ENCODE measurements at places on chromosomes 6 and 20.

DNA sequence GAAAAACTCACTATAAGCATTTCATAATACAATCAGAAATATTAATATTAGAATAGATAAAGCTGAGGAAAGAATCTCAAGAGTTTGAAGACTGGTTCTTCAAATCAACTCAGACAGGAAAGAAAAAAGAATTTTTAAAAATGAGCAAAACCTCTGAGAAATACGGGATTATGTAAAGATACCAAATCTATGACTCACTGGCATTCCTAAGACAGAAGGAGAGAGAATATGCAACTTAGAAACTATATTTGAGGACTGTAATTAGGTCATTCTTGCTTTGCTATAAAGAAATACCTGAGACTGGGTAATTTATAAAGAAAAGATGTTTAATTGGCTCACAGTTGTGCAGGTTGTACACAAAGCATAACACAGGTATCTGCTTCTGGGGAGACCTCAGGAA, 665.1 kb downstream of the RNF144B start:
- no peak for DNase-seq

DNA sequence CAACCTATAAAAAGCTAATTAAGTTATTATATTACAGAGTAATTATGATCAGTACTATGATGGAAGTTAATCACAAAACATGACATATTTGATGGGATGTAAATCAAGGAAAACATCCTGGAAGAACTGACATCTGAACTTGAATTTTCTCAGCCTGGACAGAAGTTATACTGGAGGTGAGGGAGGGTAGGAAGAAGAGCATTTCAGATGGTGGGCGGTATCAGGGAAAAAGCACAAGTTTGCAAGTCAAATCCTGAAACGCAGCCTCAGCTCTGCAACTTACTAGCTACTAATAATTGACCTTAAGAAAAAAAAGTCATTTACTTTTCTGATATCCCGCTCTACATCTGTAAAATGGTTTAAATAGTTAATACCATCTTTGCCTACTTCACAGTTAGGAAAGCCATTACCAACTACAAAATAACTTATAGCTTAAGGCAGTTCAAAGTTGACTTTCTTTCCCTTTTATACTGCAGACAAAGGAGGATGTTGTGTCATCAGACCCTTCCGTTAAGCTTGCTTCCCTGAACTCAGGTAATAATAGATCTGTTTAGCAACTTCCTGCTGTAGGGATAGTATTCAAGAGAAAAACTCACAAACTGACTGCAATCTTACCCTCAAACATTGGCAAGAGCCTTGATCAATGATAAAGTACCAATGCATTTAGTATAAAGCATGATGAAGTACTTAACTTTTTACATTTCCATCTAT, 21.0 kb downstream of the NOL7 start:
- no peak for DNase-seq

DNA sequence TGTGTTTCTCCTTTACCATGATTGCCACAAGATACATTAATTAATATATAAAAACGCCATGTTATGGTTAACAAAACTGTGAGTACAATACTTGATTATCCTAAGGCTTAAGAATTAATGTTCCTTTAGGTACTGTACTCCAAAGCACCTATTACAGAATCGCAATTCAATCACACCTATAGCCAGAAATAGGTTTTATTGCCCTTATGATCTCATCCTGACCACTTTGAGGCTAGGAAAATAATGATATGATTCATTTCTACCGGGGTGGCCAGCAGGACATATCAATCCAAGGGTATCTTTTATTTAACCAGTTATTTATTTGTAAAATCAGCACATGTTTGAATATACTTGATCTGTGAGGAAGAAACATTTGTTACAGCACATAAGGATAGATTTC, 396.6 kb upstream of the GJE1 start:
- DNase-seq: no peak

DNA sequence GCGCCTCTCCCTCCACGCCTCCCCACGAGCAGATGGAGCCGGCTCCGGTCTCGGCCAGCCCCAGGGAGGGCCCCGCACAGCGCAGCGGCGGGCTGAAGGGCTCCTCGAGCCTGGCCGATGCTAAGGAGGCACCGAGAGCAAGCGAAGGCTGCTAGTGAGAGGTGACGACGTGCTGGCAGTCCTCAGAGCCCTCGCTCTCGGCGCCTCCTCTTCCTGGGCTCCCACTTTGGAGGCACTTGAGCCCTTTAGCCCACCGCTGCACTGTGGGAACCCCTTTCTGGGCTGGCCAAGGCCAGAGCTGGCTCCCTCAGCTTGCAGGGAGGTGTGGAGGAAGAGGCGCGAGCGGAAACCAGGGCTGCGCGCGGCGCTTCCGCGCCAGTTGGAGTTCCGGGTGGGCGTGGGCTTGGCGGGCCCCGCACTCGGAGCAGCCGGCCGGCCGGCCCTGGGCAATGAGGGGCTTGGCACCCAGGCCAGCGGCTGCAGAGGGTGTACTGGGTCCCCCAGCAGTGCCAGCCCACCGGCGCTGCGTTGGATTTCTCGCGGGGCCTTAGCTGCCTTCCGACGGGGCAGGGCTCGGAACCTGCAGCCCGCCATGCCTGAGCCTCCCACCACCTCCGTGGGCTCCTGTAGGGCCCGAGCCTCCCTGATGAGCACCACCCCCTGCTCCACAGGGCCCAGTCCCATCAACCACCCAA, 2.5 kb upstream of the TMEM14C start:
- peak; percentile 54 for DNase-seq

- peak; percentile 32 for DNase-seq
These were observed at the start of gene SCGN for GRCh38 chr6:25652007-25652515. Gene SCGN, plus strand, starts transcription at chr6:25652215. Its CDS starts 189 bp downstream, at chr6:25652404.

DNA sequence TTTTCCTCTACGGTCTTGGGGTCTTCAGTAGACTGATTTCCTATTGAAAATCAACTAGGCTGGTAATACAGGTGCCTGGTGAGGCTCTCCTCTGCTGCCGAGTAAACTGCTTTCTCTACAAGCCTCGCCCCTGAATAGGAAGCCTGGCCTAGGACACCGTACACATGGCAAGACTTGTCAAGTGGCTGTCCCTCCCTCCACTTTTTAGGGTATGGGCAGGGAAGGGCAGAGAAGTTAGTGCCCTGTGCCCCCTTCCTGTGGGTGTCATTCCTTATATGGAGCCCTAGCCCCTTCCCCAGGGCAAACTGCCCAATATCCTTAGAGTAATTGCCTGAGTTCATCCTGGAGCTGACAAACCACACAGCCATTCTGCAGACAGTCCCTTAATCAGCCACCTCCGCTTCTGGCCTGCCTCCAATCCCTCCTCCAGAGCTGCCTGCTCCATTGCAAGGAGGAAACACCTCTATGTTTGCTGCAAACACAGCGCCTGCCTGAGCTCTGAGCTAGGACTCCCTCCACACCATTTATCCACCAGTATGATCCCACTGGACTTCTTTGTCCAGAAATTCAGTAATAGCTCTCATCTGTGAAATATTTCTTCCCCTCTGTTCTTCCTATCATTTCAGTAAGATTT, 93.1 kb downstream of the CHD6 start:
- no peak for DNase-seq

DNA sequence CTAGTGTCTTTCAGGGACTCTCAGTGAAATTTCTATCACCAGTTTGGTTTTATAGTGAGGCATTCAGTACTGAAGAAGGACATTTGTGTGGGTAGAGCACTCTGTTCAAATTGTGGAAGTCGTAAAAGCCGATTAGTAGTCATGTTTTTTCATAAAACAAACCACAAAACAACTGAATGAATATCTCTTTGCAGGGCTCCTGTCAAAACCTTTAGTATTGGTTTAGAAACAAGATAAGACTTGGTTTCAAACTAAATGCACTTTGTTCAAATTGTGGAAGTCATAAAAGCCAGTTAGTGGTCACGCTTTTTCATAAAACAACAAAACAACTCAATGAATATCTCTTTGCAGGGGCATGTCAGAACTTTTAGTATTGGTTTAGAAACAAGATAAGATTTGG, 23.8 kb downstream of the ADGRF4 start:
- DNase-seq: no peak

- peak; percentile 27 for DNase-seq
These were observed 11.5 kb upstream of the MEP1A start for GRCh38 chr6:46781478-46782378.

GRCh38 chr6:156009656-156010055, 554.0 kb upstream of the NOX3 start:
- no peak for DNase-seq

GRCh38 chr20:50724851-50725723, 6.3 kb upstream of the PARD6B start:
- DNase-seq: peak; percentile 90

DNA sequence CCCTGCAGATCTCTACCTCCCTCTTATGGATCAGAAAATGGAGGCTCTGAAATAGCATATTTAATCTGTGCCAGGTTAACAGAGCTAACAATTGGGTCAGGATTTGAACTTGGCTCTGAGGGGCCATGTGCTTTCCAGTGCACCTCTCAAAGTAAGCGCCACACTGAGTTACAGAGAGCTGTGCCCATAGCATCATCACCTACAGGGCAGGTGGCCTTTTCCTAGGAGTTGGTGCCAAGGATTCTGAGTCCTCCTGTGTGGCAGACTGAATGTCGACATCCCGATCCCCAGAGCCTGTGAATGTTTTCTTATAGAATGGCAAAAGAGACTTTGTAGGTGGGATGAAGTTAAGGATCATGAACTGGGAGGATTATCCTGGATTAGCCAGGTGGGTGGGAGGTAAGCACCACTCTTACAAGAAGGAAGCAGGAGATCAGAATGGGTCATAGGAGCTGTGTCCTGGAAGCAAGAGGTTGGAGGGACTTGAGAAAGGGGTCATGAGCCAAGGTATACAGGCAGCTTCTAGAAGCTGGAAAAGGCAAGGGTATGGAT, 68.0 kb upstream of the TBC1D7 start:
- DNase-seq: no peak

GRCh38 chr6:37799263-37799644, 20.3 kb upstream of the ZFAND3 start:
- no peak for DNase-seq

DNA sequence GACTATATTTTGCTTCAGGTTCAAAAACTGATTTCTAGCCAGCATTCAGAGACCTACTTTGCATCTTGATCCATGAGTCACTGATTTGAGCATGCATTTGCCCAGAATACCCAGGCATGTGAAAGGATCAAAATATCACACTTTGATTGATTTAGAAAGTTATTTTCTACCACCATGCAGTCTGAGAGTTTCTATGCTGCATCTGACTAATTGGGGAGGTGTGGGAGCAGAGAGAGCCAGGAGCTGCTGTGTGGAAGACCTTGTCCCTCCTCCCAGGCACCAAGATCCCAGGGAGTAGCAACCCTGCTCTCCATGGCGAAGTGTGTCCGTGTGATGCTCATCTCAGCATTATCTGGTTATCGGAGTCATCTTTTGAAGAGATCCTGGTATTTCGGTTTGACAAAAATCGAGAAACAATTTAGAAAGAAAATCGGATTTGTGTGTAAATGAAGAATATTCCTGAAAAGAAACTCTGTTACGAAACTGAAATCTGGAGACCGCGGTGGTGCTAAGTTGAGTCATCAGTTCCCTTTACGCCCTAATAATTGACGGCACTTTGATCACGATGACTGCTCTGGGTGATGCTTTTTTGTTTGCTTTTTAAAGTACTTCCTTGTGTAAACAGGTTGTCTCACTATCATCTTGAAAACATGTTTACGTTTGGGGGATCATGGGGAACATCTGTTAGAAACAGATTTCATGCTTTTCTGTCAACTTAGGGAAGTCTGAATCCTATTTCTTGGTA, 193.4 kb downstream of the BACH2 start:
- peak; percentile 63 for DNase-seq

GRCh38 chr20:1247689-1248088, 18.4 kb upstream of the SNPH start:
- DNase-seq: no peak

- DNase-seq: no peak
These were observed 47.0 kb downstream of the DTNBP1 start for GRCh38 chr6:15615802-15616201.

DNA sequence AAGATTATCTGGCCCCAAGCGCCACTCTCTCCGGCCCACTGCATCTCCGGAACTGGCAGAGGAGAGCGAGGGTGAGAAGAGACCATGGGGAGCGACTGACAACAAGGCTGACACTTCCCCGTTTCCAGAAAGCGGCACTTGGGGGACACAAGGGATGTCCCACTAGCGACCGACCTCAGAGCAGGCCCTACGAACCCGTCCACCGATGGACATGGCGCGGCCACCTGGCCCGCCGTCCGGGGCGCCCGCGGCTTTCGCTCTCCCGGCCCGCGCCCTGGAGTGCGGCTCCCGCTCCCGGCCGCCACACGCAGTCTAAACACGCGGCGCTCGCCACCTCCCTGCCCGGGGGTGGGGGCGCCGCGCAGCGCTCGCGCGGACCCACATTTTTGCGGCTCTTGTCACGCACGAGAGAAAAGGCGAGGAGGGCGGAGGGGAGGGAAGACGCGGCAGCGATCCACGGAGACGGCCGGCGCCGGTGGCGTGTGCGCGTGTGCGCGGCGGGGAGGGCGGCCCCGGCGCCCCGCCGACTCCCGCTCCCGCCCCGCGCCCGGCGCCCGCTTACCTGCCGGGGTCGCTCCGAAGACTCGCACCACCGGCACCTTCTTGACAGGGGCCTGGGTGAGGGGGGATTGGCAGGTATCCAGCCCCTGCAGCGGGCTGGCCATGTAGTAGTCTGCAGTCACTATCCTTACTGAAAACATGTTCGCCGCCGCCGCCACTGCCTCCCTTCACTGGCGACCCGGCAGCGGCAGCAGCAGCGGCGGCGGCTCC, 645 bp downstream of the REV3L start:
- peak; percentile 52 for DNase-seq

DNA sequence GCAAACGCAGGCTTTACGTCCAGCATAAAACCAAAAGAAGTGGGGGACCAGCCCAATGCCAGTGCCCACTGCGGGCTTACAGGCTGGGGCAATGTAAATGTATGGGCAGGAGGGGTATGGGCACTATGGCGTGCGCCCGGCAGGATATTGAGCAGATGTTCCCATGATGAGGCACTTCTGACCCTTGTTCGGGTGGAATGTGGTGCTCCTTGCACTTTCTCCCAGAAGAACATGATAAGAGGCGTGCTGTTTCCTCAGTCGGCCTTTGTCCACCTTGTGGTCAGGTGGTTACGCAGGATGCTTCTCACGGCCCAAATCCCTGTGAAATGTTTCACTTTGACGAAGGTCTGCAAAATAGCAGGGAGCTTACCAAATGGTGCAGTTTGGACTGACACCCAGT, 4.8 kb upstream of the GPR31 start:
- no peak for DNase-seq

DNA sequence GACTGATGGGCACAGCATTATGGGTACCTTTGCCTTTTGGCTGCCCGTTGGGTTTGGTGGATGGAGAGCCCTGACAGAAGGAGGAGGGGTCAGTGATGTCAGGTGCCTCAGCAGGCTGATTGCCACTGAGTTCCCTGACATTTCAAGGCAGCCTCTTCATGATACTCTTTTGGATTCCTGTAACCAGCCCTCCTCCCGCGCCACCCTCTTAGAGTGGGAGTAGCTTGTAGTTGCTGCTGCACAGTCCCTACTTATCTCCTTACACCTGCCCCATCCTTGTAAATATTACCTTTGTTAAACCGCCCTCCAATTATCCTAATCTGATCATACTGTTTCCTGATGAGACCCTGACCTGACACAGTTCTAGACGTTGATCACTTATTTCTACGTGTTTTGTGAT, 140.0 kb downstream of the CFAP61 start:
- DNase-seq: no peak
